ENCODE measurements at places on chromosomes 3 and 15.

GRCh38 chr15:75620058-75620820 is 5.3 kb downstream of the SNUPN start:
- DNase-seq, result no peak

GRCh38 chr3:197021231-197021630 is 8.4 kb downstream of the MELTF start:
- DNase-seq, result peak; percentile 39

GRCh38 chr3:178022599-178022998 is 513.6 kb upstream of the KCNMB2 start:
- DNase-seq, result no peak

DNA sequence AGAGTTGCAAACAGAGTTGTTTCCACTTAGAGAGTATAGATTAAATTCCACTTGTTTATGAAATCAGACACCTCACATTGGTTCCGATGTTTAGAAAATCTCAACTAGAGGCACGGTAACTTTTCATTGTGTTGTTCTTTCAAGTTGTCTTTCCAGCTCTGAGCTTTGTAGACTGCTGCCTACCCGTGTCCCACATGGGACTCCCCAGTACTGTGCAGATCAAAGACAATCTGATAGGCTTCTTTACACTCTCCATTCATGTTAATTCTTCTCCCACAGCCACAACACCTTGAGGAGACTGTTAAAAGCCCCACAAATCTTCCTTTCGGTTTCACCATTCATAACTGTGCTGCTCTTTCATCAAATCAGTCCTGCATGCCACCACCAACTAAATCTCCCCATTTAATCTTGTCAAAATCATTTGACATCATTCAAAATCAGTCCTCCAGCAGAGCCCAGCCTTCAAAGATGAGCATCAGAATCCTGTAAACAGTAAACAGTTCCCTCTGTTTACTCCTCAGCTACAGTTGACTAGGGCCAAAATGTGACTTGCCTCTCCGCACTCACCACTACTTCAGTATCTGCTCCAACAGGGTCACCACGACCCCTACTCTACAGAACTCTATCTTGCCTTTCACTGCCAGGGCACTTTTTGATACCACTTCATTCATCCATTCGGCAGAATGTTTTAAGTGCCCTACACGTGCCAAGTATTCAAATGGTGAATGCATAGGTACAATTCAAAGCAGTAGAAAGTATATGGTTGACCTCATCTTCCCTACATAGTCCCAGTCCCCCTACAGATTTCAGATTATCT is 8.3 kb downstream of the ANXA2 start:
- DNase-seq, result no peak

DNA sequence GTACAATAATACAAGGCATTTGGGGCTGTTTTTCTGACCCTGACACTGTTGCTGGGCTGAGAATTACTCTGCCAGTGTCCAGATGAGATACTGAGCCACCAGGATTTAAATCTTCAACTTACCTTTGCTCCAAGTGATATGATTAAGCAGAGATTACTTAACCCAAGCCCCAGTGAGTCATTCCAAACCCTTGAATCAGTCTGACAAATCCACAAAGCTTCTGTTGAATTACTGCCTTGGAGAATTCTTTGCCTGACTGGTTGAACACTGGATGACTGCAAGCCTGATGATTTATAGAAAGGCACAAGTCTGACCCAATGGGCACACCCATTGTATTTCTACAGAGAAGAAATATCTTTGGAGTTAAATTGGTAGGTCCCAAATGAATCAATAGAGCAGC is 88.2 kb upstream of the TSC22D2 start:
- DNase-seq, result no peak

DNA sequence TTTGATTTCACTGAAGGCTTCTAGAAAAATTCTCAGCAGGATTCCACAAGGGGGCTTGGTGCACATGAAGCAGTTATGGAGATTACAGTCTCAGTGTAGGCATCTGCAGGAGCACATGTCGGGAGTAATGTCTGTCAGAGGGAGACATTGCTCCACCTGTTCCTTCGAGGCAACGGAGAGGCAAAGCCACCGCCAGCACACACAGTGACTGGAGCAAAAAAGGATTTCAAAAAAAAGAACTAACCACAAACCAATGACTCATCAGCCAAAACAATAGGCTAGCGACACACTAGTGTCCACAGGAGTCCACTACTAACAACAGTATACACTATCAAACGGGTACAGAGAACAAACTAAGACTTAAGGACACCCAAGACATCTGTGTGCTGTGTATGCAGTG is 68.9 kb downstream of the NPTN start:
- DNase-seq, result no peak

GRCh38 chr15:60128000-60128376 is 123.9 kb downstream of the FOXB1 start:
- DNase-seq, result no peak

- no peak for DNase-seq
Observed at GRCh38 chr3:64266065-64266931, 41.0 kb upstream of the PRICKLE2 start.

DNA sequence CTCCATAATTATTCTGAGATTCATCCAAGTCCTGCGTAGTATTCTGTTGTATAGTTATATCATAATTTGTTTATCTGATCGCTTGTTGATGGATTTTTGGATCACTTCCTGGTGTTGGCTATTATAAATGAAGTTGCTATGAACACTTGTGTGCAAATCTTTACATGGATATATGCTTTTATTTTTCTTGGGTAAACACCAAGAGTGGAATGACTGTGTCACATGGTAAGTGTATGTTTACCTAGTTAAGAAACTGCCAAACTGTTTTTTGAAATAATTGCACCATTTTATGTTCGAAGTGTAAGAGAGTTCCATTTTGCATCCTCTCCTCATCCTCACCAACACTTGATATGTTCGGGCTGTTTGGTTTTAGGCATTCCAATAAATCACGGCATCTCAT is 360.4 kb upstream of the FRG2C start:
- DNase-seq, result no peak

DNA sequence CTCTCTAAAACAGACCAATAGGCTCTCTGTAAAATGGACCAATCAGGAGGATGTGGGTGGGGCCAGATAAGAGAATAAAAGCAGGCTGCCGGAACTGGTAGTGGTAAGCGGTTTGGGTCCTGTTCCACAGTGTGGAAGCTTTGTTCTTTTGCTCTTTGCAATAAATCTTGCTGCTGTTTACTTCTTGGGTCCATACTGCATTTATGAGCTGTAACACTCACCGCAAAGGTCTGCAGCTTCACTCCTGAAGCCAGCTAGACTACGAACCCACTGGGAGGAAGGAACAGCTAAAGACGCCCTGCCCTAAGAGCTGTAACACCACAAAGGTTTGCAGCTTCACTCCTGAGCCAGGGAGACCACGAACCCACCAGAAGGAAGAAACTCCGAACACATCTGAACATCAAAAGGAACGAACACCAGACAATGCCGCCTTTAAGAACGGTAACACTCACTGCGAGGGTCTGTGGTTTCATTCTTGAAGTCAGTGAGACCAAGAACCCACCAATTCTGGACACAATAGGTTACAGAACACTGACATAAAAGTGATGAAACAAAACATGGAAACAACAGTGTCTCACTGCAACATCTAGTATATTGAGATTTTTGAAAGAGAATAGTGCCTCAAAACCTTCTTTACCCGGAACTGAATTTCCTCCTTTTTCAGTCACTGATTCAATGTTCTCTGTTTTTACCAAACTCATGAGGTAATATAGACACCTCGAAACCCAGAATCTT is 28.8 kb upstream of the PLSCR2 start:
- no peak for DNase-seq

GRCh38 chr3:195838714-195839113 is 27.0 kb upstream of the MUC4 start:
- no peak for DNase-seq

GRCh38 chr3:123202451-123202850 is 708 bp downstream of the SEC22A start:
- DNase-seq, result no peak

- DNase-seq, result no peak
Observed at GRCh38 chr15:78880813-78881212, 8.1 kb downstream of the MORF4L1 start.

- no peak for DNase-seq
Observed at GRCh38 chr3:127791221-127791913, 30.9 kb downstream of the MGLL start.

GRCh38 chr3:127351321-127351720 is 63.5 kb upstream of the PRR20G start:
- DNase-seq, result no peak

DNA sequence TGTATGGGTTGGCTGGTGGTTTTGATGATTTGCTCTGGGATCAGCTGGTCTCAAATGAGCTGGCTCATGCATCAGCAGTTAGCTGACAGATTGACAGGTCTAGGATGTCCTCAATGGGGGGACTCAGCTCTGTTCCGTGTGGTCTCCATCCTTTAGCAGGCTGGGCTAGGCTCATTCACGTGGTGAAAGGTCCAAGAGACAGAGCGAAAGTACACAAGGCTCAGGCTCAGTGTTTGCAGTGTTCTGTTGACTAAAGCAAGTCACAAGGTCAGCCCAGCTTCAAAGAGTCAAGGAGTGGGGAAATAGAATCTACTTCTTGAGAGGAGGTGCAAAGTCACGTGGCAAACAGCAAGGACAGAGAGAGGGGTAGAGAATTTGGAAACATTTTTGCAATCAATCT is 126.5 kb upstream of the CMC1 start:
- DNase-seq, result no peak

GRCh38 chr3:17645074-17645698 is 97.2 kb downstream of the TBC1D5 start:
- DNase-seq, result no peak

DNA sequence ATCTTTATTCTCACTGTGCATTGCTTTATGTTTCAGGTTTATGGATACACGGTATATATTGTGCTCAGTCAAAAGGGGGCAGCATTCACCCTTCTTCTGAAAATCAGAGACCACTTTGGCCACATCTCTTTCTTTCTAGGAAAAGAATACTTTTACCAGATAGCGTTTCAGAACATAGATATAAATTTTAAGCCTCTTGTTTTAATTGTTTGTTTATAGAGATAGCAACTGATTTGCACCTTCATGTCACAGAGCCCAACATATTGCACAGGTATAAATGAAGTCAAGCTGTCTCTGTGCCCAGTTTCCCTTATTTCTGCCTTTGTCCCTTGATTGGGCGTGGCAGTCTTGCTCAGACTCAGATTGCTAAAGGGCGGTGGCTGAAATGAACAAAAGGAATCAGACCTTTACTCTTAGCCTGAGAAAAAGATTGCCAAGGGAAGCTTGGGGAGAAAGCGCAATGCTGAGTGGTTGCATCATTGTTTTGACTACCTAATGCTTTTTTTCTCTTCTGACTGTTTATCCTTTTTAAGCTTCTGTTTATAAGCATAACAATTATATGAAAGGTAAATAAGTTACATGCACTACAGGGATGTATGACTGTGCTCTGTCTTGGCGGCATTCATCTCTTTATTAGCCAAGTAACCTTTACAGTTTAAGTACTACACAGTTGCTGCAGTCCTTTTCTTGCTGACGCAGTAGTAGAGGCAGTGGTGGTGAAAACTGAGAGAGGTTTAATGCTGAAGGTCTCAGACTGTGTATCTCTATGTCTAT is 70.8 kb upstream of the ZBTB20 start:
- no peak for DNase-seq

DNA sequence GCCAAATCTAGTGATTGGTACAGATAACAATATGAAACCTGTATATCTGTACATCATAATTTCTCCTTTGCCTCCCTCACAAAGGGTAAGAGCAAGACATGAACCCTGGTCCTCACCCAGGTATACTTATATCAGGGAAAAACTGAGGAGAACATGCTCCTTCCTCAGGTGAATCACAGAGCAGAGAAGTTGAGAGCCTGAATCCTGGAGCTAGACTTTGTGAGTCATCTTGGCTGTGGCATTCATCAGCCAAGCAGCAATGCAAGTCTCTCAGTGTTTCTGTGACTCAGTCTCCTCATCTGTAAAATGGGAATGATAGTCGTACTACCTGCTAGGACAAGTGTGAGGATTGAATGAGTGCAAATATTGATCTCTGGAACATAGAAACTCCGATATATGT is 165.7 kb upstream of the ADAMTS9 start:
- no peak for DNase-seq

GRCh38 chr3:30518181-30518864 is 88.1 kb upstream of the TGFBR2 start:
- DNase-seq, result no peak

GRCh38 chr15:63972801-63973200 is 73.5 kb downstream of the DAPK2 start:
- DNase-seq, result no peak

GRCh38 chr3:5388091-5388490 is 200.6 kb downstream of the EDEM1 start:
- no peak for DNase-seq

DNA sequence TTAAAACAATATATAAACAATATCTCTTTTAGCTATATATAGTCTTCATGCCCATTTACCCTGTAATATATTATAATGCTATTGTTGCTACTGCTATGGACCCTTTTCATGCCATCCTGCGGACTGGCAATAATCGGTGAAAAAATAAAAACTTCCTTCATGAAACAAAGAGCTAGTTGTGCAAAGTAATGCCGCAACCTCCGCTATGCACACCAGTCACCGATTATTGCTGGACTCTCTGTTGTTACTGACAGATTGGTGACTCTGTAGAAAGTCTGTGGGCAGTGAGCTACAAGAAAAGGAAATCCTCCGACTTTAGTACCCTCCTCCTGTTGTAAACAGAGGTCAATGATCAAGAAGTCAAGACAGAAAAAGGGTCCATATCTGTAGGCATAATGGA is 17.9 kb upstream of the ICE2 start:
- no peak for DNase-seq

DNA sequence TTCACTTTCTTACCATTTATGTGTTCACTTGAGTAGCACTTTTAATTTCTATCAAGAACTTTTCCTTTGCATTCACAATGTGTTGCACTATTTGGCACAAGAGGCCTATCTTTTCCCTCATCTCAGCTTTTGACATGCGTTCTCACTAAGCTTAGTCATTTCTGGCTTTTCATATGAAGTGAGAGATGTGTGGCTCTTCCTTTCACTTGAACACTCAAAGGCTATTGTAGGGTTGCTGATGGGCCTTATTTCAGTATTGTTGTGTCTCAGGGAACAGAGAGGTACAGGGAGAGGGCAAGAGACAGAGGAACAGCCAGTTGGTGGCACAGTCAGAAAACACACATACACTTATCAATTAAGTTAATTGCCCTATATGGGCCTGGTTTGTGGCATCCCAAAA is 127.4 kb upstream of the MLF1 start:
- no peak for DNase-seq

GRCh38 chr15:69661871-69662644 is 209.4 kb downstream of the RPLP1 start:
- no peak for DNase-seq

DNA sequence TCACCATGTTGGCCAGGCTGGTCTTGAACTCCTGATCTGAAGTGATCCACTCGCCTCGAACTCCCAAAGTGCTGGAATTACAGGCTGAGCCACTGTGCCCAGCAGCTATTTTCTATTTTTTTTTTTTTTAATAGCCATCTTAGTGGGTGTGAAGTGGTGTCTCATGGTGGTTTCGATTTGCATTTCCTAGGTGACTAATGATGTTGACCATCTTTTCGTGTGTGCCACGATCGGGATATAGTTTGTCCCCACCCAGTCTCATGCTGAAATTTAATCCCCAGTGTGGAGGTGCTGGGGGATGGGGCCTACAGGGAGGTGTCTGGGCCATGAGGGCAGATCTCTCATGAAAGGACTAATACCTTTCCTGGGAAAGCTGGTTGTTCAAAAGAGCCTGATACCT is 41.8 kb upstream of the MUC13 start:
- no peak for DNase-seq

All from Right ventricle myocardium superior (tissue), 1 donor.